ENCODE measurements at places on chromosomes 11 and 22.

DNA sequence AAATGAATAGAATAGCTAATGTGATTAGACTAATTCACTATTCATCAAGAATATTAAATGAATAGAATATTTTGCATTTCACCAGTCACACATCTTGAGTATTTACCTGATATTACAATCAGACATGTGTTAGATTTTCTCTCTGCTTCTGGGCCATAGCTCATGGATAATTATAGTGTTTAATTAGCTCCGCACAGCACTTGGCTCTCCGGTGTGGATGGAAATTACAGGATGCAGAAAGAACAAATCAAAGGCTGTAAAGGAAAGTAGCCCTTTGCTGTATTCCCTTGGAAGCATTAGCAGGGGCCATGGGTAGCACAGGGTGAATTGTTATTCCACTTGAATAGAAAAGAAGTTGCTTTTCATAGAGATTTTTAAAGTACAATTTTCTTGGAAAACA is 320.3 kb upstream of the SORL1-AS1 start:
- no peak for DNase-seq

- no peak for DNase-seq
Observed at GRCh38 chr11:117876059-117876340, 458 bp downstream of the FXYD6 start.

DNA sequence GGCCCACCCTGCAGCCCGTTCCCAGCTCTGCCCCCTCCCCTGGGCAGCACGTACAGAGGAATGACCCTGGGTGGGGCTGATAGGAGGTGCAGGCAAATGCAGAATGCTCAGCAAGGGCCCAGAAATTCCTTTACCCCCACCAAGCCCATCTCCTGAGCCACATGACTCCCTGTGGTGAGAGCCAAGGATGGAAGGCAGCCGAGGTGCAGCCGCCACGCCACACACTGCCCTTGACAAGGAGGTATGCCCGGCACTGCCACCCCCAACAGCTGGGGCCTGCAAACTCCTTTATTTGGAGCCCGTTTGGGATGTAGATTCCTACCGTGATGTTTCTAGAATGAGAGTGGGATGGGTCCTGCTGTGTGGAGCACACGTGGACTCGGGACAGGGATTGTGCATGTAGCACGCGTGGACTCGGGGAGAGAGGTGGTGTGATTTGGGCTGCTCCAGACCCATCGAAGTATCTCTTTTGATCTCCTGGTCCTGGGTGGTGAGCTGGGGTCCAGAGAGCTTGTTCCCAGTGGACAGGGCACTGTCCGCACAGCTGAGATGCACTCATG is 12.9 kb downstream of the GTSE1 start:
- no peak for DNase-seq

DNA sequence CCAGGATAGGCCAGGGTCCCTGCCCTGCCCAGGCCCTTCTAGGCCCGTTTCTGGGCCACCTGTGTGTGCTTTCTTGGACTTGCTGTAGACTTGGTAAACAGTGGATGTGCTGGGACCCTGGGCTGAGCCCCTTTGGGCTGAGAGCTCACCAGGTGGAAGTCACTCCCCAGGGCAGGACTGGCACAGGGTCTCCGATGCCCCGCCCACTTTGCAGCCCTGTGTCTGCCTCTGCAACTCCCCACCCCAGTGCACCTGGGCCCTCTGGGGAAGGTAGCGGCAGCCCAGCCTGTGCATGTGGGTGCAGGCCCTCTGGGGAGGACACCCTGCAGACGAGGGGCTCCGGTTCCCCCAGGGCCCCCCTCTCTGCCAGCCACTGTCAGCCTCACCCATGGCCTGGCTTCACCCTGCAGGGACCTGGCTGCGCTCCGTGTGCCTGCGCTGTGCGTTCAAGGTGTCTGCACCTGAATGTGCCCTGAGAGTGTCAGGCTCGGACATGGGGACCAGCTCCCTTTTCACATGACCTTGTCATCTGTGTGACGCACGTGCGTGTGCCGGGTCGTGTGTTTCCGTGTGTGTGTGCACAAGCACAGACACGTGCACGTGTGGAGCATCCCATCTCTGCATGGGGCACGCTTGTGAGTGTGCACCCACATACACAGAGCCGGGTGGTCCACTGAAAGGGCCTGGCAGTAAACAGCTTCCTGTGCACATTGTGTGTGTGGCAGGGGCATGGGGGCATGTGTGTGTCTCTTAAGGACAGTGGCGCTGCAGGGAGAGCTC is 118.5 kb downstream of the KCNQ1OT1 start:
- no peak for DNase-seq

- DNase-seq = no peak
Observed at GRCh38 chr22:50139843-50140415, 30.6 kb upstream of the PANX2 start.

DNA sequence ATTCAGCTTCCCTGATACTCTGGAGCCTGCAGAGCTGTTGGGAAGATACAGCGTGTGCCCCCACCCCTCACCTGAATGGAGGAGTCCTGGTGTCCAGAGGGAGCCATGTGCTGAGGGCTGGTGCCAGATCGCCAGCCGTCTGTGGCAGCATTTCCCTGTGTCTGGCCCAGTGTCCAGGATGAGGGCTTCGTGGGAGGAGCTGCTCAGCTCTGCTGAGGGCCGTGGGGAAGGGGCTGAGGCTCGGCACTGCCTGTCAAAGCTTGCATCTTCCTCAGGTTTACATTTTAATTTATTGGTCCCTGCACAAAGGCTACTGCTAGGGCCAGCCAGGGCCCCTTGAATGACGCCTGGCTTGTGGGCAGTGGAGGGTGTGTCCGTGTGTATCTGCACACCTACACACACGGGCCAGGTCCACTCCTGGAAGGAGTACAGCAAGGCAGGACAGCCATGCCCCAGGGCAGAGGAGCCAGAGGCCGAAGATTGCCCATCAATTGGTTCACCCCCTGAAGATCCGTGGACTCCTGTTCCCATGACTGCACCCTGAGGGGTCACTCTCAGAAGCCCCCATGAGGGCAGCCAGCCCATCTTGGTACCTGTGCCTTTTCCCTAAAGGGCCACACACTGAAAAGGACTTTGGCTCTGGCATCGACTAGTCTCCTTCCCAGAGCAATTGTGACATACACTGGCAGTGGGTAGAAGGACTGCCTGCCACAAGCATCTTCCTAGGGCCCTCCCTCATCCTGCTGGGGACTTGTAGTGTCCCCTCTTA is 107.7 kb upstream of the PARVA start:
- no peak for DNase-seq

- peak; percentile 22 for DNase-seq
Observed at GRCh38 chr11:662689-663274, 25.7 kb downstream of the DRD4 start.

DNA sequence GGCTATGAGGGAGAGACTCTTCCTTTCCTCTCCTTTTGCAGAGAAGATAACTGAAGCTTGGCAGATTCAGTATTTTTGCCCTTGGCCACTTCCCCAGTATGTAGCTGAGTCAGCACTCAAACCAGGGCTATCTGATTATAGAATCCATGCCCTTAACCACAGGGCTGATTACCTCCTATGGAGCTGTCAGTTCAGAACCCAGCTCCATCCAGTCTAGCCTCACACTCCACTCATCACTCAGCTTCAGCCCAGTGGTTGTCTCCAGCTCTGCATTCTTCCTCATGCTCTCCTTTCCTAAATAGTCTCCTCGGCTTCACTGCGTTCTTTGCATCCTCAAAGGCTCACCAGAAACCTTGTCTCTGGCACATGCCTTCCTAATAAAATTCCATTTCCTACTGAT is 151.6 kb upstream of the BLID start:
- DNase-seq = no peak

DNA sequence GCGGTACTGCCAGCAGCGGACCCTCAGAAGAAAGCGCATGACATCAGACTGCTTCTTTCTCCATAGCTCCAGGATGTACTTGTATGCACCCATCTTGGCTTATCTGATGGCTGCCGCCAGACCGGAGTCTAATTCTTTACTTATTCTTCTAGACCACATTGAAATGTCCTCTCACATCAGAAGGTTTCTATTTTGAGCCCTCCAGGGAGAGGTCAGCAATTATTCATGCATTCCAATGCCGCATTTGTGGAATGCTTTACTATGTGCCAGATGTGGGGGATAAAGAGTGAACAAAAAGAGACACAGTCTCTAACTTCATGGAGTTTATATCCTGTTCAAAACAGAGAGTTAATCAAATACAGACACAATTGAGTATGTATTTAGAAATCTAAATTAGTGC is 230.1 kb downstream of the MIAT start:
- DNase-seq = no peak

- DNase-seq = no peak
Observed at GRCh38 chr11:38169286-38169685, 1571.2 kb upstream of the RAG2 start.

DNA sequence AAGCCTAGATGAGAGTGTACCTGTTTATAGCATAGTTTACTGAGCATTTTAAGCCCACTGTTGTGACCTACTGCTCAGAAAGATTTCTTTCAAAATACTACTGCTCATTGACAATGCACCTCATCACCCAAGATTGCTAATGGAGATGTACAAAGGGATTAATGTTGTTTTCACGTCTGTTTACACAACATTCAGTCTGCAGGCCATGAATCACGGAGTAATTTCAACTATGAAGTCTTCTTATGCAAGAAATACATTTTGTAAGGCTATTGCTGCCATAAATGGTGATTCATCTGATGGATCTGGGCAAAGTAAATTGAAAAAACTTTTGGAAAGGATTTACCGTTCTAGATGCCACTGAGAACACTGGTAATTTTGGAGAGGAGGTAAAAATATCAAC is 112.9 kb downstream of the KIF18A start:
- no peak for DNase-seq

DNA sequence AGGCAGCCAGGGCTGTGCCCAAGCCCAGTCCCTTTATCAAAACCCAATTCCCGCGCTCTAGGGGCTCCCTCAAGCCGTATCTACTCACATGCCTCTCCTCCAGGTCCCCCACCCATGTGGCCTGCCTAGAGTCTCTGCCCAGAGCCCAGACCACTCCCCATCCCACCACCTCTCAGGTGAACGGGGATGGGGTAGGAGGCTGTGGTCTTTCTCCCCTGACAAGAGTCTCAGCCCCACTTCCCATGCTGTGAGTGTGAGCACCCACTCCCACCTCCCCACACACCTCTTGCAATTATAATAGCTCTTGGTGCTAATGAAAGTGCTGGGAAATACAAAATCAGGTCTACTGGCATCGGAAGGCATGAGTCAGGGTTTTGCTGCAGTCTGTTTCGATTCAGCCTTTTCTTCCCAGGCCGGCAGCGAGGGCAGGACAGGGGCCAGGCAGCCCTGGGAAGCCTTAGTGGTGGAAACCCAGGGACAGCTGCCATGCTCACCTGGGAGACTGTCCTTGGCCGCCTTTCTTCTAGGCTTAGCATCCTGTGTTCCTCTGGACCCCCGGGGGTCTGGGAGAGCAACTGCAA is 16.7 kb upstream of the TMPRSS4 start:
- DNase-seq = no peak

DNA sequence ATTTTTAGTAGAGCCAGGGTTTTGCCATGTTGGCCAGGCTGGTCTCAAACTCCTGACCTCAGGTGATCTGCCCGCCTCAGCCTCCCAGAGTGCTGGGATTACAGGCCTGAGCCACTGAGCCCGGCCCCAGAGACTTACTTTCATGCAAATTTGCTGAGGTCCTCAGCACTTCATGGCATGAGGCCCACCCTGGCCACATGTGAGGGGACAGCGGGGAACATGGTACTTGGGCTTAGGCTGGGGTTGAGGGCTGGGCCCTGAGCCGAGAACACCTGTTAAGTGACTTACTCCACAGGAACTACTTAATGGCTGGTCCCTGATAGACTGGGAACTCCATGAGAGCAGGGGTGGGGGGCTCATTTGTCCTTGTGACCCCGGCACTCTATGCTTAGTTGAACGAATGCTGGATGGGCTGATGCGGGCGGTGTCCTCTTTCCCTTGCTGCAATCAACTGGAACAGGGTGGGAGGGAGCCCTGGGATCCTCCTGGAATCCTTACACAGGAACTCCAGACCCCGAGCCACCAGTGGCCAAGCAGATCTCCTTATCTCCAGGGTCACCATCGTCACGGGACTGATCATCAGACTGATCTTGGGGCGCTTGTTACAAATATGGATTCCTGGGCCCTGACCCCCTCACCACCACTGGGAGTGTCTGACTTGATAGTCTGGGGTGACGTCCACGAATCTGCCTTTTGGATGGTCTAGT is 1.0 kb downstream of the VSIG10L2 start:
- no peak for DNase-seq

- DNase-seq = no peak
Observed at GRCh38 chr22:20957102-20957682, 9.9 kb upstream of the AIFM3 start.

- no peak for DNase-seq
Observed at GRCh38 chr11:35892166-35892565, 51.7 kb upstream of the LDLRAD3 start.

DNA sequence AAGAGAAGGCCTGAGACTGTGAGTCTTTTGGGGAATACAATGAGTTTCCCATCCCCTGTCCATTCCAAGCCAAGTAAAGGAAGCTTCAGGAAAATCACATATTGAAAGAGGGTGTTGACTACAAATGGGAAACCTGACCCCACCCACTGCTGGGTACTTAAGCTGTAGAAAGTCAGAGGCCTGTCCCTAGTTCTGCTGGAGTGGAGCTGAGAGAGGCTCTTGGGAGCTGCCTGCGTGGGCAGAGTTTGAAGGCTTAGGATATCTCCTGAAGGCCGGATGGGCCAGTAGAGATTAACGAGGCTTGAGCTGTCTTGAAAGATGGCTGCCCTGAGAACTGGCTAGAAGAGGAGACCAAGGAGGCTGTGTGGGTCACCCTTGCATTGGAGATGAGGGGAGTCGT is 176.2 kb upstream of the NECTIN1 start:
- no peak for DNase-seq

DNA sequence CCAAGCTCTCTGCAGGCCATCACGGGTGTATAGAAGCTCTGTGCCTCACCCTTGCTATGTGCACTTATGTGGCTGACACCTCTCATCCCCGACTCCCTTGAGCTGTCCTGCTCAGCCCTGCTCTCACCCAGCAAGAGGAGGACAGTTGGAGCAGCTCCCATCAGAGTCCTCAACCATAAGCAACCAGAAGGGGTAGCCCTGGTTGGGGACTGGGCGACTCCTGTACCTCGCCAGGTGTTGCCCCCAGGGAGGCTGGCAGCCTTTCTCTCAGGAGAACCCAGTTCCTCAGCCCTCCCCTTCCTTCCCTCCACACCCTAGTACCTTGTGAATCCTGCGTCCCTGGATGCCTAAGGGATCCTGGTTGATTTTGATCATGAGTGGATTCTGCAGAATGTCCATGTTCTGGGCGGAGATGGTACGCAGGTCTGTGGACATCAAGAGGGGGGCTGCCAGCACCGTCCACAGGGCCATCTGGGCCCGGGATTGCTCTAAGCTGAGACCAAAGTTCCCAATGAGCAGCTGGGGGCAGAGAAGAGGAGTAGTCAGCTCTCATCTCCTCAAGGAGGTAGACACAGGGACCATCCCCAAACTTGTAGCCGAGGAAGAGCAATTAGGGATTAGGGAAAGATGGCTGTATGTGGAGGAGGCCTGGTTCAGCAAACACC is 8.0 kb downstream of the NAGA start:
- DNase-seq = no peak

Measured in effector memory CD8-positive, alpha-beta T cell (primary cell).